ENCODE measurements at places on chromosomes 12 and 14.

- DNase-seq: no peak
These were observed 94.7 kb upstream of the GSC start for GRCh38 chr14:94864387-94865195.

DNA sequence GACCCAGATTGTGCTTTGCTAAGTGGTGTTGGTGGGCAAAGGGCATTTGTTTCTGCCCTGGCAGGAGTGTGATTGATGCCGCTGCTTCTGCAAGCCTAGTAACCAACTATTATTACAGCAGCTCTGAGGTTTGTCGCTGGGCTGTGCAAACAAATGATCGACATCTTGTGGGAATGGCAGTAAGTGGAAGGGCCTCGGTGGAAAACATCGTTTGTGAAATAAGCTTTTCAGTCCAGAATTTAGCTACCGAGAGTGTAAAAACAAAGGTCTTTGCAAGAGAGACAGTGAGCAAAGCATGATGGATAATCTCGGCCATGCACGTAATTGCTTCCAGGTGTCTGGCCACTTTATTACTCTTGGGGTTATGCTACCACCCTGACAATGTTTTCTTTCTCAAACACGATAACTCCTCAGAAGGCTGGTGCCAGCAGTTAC is 397.7 kb upstream of the PRICKLE1 start:
- no peak for DNase-seq

DNA sequence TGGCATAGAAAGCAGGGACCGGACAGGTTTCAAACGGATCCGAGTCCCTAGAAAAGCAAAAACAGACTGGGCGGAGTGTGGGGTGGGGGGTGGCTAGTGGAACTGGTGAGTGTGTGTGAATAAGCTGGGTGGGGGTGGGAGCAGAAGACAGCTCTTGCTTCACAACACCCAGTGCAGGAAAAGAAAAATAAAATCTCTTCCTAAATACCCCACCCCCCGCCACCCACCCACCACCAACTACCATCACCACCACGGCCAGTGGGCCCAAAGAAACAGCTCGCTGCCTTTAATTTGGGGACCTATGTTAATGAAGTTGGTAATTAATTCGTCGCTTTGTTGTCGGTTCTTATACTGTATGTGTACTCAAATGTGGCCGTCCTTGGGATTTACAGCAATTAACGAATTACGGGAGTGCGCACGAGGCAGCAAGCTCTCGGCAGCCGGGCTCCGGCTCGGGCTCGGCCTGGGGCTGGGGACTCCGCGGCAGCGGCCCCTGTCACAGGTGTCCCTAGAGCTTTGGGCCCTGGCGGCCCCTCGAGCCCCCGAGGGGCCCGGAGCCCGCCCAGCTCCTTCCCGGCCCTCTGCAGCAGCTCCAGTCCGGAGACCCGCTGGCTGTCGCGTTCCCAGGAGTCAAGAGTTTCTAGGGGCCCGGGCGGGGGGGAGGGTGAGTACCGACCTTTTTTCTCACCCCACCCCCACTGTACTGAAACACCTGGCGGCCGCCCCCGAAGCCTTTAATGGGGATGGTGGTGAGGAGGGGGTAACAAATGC is 1.5 kb upstream of the OTX2 start:
- DNase-seq: no peak

- no peak for DNase-seq
These were observed 142.5 kb downstream of the PHLDA1 start for GRCh38 chr12:75888874-75889613.

GRCh38 chr12:102509123-102509626 is 28.8 kb upstream of the IGF1 start:
- no peak for DNase-seq

DNA sequence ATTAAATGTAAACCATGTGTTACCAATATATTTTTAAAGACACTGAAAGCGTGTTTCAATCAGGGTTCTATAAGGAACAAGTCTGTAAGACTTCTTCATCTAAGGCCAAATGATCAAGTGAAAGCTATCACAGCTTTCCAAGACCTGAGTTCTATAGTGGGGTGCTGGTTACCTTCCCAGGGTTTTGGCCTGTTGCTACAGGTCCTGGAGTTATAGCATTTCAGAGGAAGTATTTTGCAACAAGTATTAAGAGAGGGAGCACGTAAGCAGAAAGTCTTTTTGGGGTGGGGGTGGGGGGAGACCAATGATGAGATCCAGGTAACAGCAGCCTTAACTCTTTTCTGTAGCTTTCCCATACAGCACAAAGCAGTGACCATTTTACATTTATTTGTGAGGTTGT is 43.8 kb downstream of the FOXN3 start:
- no peak for DNase-seq

DNA sequence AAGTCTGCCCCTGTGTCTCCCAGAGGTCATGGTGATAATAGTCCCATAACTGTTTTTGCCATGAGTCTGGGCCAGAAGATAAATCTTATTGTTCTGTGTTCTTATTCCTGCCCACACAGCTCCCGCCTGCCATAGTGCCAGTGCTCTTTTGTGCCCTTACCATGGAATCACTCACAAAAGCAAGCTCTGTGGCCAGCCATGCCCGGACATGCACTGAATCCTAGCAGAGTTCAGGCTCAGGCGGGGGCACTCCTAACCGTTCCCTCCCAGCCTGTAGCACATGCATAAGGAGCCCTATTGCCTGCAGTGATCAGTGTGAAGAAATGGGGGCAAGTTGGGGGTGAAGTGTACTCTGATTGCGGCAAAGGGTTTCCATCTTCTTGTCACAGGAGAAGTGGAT is 33.3 kb downstream of the DHRS2 start:
- no peak for DNase-seq

GRCh38 chr14:89219051-89219450 is 198.0 kb downstream of the FOXN3 start:
- no peak for DNase-seq

GRCh38 chr12:68319988-68320623 is 12.1 kb downstream of the MDM1 start:
- peak; percentile 98 for DNase-seq

DNA sequence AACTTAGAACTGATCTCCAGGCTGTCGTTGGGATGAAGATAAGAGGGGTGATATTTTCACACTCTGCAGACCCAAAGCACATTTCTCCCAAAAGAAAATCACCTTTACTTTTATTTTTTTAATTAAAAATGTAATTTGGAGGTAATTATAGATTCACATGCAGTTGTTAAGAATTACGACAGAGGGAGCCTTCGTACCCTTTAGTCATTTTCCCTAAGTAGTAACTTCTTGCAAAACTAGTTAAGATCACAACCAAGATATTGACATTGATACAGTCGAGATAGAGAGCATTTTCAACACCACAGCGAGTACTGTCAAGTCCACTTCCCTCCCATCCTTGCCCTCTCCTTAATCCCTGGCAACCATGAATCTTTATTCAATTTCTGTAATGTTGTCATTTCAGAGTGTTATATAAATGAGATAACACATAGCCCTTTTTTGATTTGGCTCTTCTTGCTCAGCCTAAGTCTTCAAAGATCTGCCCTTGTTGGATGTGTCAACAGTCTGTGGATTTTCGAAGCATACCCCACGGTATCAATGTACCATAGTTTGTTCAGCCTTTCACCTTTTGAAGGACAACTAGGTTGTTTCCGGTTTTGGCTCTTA is 39.6 kb downstream of the DNAH10 start:
- peak; percentile 54 for DNase-seq

DNA sequence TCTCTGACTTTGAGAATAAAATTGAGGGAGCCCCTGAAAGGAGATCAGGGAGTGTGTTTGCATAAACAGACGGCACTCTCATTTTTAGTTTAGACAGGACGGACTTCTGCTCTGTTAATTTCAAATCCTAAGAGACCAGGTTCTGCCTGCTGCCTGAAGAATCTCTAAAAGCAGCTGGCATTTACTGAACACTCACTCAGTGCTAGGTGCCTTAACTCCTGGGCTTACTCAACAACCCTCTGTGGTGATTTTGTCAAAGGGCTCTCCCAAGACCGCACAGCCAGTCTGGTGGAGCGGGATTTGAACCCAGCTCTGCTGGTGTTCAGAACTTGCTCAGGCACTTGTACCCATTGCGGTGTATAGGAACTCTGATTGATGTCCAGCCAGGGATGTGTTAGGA is 2.2 kb downstream of the ORAI1 start:
- no peak for DNase-seq

GRCh38 chr14:22908601-22909000 is 10.3 kb downstream of the RBM23 start:
- peak; percentile 84 for DNase-seq

DNA sequence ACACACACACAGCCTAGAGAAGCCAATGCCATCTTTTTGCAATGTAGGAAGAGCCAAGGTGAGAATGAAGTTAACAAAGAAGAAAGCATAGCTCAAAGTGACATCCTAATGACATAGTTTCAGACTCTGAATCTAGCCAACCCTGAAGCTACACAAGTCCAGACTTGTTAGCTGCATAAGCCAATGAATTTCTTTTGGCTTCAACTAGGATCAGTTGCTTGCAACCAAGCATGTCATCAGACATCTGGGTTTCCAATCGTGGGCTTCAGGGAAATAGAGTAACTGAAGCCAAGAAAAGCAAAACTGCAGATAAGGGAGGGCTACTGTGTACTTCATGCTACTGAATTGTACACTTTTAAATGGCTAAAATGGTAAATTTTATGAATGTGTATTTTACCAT is 4.4 kb upstream of the GPHN start:
- no peak for DNase-seq

GRCh38 chr12:99057670-99058069 is 412.6 kb downstream of the APAF1 start:
- DNase-seq: no peak

GRCh38 chr12:54564768-54565167 is 15.4 kb downstream of the PDE1B start:
- no peak for DNase-seq

DNA sequence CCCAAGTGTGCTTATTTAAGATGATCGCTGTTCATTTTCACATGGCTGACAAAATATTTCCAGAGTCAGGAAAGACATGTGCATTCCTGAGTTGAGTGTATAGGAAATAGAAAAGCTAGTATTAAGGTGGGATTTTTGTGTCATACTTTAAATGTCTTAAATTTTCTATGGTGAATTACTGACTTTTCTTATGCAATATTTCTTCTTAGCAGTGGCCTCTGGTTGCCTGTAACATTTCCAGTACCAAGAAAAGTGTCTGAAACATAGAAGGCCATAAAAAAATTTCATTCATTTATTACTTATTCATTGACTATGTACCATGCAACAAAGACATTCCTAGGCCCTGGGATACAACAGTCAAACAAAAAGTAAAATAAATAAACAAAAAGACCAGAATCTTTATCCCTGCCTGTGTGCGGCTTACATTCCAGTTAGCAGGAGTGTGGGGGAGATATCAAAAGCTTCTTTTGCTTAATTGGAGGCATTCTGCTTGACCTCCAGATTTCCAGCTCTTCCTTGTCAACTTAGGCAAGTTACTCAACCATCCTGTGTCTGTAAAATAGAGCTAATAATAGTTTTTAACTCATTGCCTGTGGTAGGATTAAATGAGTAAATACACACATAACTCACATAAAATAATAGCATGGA is 216.3 kb upstream of the FLRT2 start:
- peak; percentile 95 for DNase-seq

All from fibroblast of villous mesenchyme (primary cell).